Stimulated activated CD4-positive, alpha-beta T cell treated with anti-CD3 and anti-CD28 coated beads, Interleukin-15, amount 100 ng/mL, for 48 hours (primary cell): ENCODE measurements at places on chromosomes 6 and 20.
A peak's percentile ranks its signal among the peaks of the same experiment; 100 is the strongest.

DNA sequence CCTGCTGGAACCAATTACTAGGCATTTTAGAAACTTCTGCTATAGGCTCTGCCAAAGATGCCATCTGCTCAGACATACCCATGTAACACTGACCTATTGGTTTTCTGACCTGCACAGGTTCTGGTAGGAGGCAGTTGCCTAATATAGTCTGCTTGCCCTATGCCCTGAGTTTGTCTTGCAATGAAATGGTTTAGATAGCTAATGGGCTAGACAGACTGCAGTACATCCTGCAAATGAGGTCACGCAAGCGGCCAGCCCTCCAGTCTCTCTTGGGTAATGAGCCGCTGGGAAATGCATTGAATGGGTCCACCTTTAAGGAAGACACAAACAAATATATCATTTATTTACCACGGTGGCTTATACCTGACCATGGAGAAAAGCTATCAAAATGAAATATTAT, 90.6 kb upstream of the B3GAT2 start:
- DNase-seq = no peak

GRCh38 chr6:165605901-165606739, 56.9 kb downstream of the PDE10A start:
- DNase-seq = no peak

DNA sequence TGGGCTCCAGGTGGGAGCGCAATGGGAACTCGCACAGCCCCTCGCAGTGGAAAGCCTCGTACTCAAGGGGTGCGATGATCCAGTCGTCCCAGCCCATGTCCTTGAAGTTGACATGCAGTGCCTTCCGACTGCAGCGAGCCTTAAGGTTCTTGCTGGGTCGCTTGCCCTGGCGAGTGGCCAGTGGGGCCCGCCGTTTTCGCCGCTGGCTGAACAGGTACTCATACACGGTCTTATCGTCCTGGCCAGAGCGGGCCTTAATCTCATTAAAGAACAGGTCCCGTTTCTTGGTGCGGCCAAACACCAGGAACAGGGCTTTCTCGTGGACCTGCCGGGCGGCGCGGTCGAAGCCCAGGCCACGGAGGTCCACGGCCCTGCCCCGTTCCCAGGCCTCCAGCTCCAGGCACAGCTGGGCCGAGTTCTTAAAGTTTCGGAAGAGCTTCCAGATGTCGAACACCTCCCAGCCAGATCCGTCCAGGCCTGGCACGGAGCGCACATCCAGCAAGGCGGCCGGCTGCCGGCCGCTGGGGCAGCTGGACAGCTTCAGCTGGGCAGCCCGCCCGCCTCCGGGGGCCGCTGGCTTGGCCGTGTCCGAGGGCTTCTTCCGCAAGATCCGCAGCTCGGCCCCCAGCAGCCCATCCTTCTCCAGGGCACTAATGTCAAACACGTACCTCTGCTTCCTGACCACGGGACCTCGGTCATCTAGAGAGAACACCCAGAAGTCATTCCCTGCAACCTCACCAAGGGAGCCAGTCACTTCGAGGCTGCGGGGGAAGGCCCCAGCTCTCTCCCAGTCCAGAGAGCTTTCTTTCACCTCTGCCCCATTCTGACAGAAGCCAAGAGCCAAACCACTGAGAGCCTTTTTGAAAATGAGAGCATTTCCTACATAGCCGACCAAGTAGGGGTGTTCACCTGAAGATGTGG, 3.7 kb downstream of the GDF5 start:
- DNase-seq = no peak

GRCh38 chr20:62618611-62619529, 23.4 kb upstream of the SLCO4A1 start:
- DNase-seq = peak; percentile 23

GRCh38 chr20:34096699-34097444, 15.2 kb downstream of the EIF2S2 start:
- DNase-seq = no peak

DNA sequence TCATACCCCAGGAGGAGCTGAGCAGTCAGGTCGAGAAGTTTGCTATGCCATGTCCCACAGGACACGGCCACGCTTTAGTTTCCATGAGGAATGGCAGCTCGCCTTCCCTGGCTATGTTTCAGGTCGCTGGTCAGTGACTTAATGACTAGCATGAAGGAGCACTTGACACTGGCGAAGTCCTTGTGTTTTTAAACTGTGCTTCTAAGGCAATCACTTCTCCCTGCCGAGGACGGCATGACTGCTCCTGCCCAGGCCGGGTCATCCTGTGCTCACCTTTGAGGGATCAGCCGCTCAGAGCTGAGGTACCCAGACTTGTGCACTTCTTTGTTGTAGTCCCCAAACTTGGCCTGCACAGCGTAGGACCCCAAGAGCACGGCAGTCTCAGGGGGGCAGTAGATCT, 34.1 kb downstream of the EZR start:
- DNase-seq = no peak

- DNase-seq = no peak
Measured at GRCh38 chr20:2141600-2142575, 40.3 kb downstream of the STK35 start.

DNA sequence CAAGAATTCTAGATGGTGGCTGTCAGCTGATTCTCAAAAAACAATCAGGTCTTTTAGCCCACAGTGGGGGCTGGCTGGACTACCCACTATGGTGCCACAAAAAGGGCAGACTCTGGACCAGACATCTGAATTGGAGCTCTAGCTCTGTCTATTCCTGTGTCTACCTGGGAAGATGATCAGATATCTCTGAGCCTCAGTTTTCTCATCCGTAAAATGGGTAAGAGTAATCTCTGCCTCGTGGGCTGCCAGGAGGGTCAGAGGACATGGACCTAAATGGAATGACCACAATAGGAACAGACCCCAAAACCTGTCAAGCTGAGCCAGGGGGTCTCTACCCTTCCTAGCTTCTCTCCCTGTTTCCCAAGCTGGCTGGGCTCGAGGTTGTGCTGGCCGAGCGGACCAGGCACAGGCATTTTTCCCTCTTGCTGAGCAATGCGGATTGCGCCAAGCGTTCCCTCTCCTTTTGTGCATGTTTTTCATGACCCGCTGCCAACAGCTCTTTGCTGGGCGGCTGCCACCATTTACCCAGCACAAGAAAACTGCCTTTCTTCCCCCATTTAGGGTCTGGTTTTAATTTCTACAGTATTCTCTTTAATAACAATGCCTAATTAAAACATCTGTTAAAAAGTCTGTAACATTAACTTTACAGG, 74.7 kb upstream of the MAFB start:
- no peak for DNase-seq

- no peak for DNase-seq
Measured at GRCh38 chr6:129007701-129008373, 124.9 kb downstream of the LAMA2 start.

GRCh38 chr20:53832499-53832898, 237.9 kb downstream of the BCAS1 start:
- no peak for DNase-seq

- DNase-seq = no peak
Measured at GRCh38 chr6:95879856-95880255, 135.9 kb upstream of the FUT9 start.

DNA sequence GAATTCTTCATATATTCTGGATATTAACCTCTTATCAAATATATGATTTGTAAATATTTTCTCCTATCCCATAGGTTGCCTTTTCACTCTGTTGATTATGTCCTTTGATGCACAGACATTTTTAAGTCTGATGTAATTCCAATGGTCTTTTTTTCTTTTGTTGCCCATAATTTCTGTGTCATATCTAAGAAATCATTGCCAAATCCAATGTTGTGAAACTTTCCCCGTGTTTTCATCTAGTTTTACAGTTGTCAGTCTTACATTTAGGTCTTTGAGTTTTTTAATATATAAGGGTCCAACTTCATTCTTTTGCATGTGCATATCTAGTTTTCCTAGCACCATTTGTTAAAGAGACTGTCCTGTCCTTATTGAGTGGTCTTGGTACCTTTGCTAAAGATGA, 111.5 kb downstream of the SESN1 start:
- no peak for DNase-seq

DNA sequence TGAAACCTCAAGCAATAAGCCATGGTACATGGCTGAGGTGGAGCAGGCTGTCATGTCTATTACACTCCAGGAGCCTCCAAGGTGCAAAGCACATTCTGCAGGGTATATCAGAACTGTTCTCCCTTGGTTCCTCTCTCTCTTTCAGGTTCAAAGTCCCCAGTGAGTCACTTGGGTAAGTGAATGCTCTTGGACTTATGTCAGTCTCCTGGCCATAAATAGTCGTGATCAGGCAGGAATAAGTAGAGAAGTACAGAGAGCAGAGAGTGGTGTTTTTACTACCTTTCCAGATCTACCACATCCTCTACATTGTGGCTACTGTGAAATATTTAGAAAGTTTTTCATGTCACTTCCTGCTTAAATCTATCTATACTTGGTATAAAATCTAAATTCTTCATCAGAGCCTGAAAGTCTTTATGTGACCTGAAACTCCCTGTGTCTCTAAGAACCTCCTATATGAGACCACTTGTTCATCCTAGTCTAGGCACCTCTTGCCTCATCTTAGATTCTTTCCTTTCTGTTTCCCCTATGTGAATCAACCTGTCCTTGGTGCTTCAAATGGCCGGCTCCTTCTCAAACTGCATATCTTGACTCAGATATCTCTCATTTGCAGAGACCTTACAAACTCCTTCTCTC, 1077.6 kb upstream of the MAP3K7 start:
- DNase-seq = no peak

DNA sequence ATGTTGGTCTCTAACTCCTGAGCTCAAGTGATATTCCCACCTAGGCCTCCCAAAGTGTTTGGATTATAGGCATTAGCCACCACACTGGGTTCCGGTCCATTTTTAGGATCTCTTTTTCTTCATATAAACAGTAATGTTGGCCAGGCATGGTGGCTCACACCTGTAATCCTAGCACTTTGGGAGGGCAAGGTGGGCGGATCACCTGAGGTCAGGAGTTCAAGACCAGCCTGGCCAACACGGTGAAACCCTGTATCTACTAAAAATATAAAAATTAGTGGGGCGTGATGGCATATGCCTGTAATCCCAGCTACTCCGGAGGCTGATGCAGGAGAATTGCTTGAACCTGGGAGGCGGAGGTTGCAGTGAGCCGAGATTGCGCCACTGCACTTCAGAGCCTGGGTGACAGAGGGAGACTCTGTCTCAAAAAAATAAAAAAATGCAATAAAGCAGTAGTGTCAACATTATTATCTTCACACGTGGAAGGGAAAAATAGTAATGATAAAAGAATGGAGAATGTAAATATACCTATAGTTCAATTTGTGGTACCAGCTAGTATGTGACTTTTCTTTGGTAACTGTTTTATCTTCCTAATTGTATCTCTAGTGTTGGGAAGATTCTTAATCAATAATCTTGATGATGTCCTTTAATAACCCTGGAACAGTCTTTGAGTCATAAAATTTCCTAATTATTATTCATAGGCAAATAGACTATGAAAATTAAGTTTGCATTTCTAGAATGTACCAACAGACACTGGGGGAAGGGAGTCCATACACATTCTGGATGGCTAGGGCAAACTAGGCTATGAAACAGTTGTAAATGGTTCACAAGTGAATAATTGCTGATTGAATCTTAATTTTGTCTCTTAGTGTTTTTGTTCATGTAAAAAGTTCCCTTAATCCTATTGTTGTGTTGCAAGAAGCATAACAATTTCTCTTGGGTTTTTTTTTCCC, 3.6 kb downstream of the PARD6B start:
- DNase-seq = no peak

DNA sequence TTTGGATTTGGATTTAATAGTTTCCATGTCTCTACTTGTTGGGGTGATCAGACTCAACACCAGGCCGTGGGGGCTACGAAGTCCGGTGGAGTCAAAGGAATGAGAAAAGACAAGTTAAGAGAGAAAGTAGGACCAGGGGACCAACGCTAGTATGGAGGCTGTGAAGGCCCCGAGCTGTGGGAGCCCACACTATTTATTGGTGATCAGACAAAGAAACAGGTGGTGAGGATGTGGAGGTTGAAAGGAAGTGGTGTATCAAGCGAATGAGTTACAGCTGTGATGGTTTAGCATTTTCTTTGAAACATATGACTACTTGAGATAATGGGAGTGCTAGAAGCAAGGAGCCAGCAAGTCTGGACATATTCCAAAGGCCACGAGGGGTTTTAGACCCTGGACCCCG, 62.4 kb downstream of the AKAP7 start:
- DNase-seq = no peak

DNA sequence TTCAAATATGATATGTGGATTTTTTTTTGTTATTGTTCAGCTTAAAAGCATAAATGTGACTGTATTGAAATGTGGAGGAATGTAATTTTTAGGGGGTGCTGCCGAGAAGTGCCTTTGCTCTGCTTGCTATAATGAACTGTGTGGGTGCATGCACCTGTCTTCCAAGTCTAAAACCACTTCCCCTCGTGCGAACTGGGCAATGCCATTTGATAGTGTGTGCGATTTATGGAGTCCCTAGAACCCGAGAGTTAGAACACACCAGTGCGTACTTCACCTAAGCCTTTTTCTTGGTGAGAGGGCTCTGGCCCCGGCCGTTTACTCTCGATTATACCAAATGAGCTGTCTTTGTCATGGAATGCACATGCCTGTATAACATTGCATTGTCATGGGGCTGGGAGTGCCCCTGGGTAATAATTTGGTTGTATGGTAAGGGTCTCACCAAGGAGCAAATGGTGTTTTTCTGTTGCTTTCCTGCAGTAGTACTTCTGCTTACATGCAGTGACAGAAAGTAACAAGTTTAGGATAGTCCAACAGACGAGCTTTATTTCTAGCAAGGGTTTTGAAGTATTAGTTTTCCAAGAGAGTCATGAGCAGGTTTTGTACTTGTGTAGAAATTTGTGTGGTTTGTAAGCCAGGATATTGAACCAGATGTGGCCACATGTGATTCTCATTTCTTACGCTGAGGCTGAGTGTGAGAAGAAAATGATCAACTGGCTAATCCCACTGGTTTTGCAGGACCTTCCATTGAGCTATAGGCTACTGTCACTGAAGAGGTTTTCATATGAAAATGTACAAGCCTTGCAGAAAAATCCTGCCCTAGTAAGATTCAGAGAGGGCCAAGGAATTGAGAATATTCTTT, 172.4 kb downstream of the DTNBP1 start:
- no peak for DNase-seq

- DNase-seq = no peak
Measured at GRCh38 chr6:46129291-46129628, 529 bp upstream of the ENPP4 start.

DNA sequence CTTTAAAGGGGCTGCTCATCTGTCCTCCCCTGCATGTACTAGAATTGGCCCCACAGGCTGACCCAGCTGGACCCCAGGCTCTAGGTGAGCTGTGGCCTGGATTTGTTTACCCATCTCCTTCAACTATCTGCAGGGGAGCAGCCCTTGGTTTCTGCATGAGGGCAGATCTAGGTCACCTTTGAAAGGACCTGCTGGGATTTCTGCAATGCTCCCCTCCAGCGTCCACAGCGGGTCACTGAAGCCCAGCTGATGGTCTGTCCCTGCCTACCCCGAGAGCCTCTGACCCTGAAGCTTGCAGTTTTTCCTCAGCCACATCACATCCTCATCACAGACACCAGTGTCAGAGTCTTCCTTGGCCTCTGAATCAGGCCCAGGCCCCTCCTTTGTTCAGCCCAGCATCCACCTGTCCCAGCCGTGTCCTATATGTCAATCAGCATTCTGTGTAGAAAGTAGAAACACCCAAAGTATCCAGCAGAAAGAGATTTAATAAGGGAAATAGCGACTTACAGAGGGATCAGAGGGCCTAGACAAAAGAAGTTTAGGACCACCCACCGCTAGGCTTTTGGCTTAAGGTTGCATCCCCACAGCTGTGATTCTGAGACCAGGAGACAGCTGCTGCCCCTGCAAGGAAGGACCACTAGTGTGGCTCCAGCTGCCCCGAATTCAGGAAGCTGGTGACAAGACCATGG, 243.1 kb downstream of the LRFN2 start:
- DNase-seq = no peak
